ENCODE measurements at places on chromosomes 12 and 14. TPM values are rescaled to one million over a fixed set of nuclear protein-coding genes. Genes with fewer than 3 reads are reported as not detected.

- DNase-seq: no peak
These were observed 5.2 kb upstream of the CLEC9A start for GRCh38 chr12:10025236-10025635.

SLC5A8 gene
- not detected for polyA plus RNA-seq

CCDC177 gene
- not detected for polyA plus RNA-seq

- DNase-seq: no peak
These were observed 43.3 kb downstream of the SLC8B1 start for GRCh38 chr12:113291586-113291985.

CFL2 gene
- polyA plus RNA-seq: 7.4 TPM

DNA sequence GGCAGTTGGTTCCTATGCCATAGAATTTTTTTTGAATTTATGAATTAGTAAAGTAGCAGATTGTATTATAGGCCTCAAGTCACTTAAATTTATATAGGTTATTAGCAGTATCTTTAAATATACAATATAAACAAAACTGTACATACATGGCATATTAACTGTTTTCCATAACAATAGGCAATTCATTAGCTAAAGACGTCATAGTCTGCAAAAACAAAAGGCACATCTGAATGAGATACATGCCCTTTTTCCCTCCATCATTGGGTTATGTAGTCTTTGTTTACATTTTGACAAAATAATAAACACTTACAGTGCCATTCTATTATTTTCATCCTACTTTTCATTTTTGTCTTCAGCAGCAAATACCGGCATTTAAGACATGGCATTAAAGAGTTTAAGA, 1.1 kb upstream of the VCPKMT start:
- DNase-seq: no peak

All from pancreas (tissue), 10 donors.